ENCODE measurements at places on chromosomes 3 and 15. TPM values are rescaled to one million over a fixed set of nuclear protein-coding genes. Genes with fewer than 3 reads are reported as not detected.

LRRIQ4 gene
- not detected for polyA plus RNA-seq

KIAA1143 gene
- polyA plus RNA-seq = 17.2 TPM

CAPN3 gene
- 11.4 TPM for polyA plus RNA-seq

NSMCE3 gene
- 8.1 TPM for polyA plus RNA-seq

- DNase-seq = peak; percentile 75
These were observed 5.6 kb upstream of the MFGE8 start for GRCh38 chr15:88918738-88919137.

- peak; percentile 89 for DNase-seq
These were observed 16.9 kb upstream of the SEMA4B start for GRCh38 chr15:90184119-90184785.

DNA sequence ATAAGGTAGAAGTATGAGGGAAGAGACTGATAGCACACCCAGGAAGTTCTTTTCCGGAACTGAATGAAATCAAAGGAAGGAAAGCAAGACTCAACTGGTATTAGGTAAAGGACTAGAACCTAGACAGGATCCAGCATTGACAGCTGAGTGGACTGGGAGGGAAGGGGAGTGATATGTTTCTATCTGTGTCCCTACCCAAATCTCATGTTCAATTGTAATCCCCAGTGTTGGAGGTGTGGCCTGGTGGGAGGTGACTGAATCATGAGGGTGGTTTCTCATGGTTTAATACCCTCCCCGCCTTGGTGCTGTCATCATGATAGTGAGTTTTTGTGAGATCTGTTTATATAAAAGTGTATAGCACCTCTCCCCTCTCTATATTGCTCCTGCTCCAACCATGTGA lies 415.9 kb upstream of the KCNMB2 start:
- DNase-seq = no peak

DNA sequence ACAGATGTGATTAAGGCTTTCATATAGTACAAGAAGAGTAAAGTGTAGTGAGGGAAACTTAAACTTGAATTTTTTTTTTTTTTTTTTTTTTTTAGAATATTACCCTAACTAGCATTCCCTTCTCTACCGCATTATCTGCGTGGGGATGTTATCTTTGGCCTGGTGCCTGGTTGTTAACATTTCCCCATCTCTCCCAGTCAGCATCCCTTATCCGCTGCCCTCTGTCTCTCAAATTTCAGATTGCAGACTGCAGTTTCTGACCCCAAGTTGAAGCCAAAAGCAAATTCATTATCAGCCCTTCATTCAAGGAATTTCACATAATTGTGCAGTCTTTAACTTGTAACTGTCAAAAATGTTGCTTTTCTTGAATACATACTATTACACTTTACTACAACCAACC lies 353.0 kb downstream of the PLOD2 start:
- peak; percentile 41 for DNase-seq

- DNase-seq = peak; percentile 77
These were observed 75.9 kb downstream of the KLF13 start for GRCh38 chr15:31402511-31403056.

- no peak for DNase-seq
These were observed 104.5 kb downstream of the MESD start for GRCh38 chr15:80885016-80885579.

GRCh38 chr15:40183636-40184463 lies 23.0 kb downstream of the BUB1B start:
- no peak for DNase-seq

DNA sequence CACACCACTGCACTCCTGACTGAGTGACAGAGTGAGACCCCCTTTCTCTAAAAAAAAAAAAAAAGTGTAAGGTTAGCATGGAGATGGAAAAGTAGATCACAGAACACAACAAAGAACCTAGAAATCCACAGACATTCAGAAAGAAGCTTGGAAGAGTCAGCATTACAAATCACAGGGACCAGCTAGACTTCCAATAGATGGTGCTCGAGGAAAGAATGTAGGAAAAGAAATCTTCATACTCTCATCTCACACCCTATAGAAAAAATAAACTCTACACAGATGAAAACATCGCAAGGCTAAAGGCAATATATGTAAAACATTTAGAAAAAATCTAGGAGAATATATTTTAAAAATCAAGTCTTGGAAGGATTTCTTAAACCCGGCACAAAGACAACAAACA lies 94.5 kb upstream of the ABHD17C start:
- no peak for DNase-seq

GRCh38 chr3:124007186-124007585 lies 15.3 kb upstream of the ROPN1 start:
- DNase-seq = no peak

DNA sequence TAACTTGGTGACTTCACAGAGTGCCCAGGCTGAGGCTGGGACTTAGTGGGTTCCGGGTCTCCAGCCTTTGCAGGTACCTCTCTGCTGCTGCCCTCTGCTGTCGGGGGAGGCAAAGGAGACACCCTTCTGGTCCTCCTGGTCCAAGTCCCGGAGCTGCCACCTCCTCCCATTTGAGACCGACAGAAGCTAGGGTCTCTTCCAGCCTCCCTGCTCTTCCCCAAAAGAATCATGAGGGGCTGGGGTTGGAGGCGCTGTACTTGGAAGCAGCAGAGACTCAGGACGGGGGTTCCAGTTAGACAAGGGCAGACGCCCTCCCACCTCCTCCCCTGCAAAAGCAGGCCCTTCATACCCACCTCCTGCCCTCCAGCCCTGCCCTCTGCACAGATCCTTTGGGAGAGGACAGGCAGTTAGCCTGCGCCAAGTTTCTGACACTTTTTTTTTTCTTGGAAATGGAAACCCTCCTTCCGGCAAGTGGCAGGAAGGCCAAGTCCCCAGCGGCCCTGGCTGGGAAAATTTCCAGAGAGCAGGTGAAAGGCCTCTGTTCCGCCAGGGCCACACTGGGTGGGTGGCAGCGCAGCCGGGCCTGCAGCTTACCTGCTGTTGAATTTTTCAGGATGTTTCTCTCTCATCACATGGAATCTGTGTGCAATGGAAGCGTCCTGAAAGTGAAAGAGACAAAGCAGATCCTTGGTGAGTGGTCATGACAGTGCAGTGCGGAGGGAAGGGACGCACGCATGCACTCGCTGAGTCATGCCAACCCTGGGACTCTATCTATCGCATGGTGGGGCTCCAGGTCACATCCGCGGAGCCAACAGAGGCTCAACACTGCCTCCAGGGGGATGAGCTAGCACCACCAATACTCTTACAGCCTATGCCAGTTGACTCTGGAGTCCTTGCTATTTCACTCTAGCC lies 119.9 kb downstream of the DGKG start:
- peak; percentile 72 for DNase-seq

GRCh38 chr15:70483513-70483912 lies 279.8 kb downstream of the UACA start:
- peak; percentile 1 for DNase-seq

DNA sequence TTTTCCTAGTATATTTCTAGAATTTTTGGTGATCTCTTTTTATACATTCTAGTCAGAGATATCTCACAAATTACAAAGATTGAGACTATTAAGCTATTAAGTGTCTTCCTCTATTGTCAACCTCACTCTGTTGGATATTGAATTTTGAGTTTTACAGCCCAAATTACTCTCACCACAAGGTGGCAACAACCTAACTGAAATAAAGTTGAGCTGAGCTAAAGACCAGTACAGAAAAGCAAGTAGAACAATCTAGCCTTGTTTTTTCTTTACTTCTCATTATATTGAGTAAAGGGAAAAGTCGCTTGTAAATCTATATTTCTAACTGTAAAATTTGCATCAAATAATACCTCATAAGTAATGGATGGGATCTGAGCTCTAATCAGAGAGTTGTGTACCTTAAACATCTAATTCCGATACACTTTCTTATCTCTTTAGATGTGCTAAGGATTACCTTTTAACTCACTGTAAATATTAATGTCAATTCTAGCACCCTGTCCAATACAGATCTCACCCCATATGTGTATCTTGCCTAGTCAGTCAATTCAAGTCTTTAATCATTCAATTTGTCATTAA lies 13.6 kb upstream of the COMMD2 start:
- no peak for DNase-seq

- peak; percentile 80 for DNase-seq
These were observed 54.1 kb downstream of the TMEM44 start for GRCh38 chr3:194579091-194579606.

Data from right cardiac atrium (tissue), 5 donors.